Activated T-cell treated with anti-CD3 and anti-CD28 coated beads, Interleukin-2, amount 50 U/mL, for 72 hours (primary cell): ENCODE measurements at places on chromosomes 7 and 10.
A peak's percentile ranks its signal among the peaks of the same experiment; 100 is the strongest.

DNA sequence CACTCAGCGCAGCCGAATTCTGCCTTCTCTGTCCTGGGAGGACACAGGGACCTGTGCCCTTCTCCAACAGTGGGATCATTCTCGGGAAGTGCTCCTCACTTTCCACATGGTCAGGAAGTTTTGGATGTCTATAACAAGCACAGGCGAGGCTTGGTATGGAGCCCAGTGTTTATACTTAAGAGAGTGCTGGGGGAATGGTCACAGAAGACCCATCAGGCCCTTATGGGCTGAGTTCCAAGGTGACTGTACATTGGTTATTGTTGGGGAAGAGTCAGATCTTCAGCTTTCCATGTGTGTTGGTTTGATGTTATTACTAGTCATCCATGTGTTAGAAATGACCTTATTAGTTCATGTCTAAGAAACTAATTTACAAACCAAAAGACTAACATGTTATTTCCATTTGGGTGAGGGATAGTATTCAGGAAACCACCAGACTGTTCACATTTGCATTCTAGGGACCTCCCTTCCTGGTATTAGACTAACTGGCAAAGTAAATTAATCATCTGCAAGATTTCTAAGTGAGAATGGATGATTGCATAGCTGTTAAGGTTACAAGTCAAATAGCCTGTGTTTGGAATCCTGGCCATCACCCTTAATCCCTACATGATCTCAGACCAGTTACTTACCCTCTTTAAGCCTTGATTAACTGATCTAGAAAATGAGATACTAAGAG lies 834.2 kb downstream of the LRMDA start:
- no peak for DNase-seq

- no peak for DNase-seq
Measured at GRCh38 chr7:114589436-114589835, 174.8 kb downstream of the FOXP2 start.

DNA sequence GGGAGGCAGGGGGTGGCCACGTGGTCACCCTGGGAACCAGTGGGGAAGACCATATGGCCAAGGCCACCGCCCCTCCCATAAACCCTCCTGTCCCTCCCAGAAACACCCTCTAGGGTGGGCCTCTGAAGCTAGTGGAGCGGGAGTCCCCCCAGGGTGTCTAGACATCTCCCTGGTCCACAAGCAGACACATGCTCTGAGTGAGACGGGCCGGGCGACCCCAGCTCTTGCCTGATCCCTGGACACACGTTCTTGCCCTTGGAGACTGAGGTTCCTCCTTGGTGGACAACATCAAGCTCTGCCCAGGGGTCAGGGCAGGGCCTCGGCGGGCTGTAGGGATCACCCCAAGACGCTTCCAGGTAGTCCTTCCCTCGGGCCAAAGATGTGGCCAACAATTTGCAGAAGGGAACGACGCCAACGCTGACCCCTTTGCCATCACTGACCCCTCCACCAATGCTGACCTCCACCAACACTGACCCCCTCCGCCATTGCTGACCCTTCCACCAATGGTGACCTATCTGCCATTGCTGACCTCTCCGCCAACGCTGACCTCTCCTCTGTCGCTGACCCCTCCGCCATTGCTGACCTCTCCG lies 57.1 kb downstream of the FOXL3 start:
- no peak for DNase-seq

- no peak for DNase-seq
Measured at GRCh38 chr7:80870813-80871212, 48.0 kb downstream of the SEMA3C start.

DNA sequence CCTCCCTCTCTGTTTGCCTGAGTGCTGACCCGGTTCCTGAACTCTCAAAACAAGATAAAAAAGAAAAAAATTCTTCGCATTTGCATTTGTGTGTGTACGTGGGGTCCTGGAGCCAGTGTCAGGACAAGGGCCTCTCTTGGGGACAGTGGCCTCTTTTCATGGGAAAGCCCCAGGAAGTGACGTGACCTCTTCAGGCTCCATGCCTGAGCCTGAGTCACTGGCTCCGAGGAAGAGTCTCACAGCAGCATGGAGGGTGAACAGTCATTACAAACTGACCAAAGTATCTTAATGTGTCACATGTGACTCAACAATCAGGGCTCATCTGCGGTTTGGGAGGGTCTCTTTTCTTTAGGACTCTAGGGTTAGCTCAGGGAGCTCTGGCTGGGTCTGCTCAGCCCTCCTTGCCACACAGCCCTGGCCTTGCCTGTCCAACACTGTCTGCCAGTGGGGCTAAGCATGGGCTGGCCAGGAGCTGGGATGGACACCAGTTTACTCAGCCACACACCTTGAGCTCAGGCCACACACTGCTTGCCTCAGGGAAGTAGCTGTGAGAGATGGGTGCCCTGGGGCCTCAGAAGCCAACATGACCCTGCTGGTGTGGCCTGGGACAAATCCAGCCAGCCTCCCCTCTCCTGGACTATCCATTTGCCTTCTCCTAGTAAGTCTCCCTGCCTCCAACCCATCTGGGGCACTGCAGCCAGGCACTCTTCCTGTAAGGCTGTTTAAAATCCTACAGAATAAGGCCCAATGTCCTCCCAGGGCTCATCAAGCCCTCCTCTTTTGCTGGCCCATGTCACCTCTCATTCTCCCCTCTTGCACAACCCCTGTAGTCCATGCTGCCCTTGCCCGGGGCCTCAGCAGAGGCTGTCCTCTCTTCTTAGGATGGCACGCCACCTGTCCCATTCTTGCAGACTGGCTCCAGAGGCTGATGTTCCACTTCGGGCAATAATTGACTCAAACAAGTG lies 10.5 kb downstream of the TMEM273 start:
- peak; percentile 87 for DNase-seq

- DNase-seq, result no peak
Measured at GRCh38 chr10:84550756-84551436, 222.5 kb downstream of the CCSER2 start.

DNA sequence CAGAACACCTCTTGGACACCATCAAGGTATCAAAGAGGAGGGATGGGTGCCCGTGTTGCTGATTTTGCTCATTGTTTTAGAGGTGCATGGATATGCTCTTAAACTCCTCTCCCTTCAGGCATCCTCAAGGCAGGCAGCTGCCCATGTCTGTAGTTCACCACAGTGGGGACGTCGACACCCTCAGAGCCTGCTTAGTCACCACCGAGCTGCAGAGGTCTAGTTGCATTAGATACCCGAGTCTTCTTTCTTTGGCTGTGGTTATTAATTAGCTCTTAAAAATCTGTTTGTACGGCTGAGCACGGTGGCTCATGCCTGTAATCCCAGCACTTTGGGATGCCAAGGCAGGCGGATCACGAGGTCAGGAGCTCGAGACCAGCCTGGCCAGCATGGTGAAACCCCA lies 24.7 kb upstream of the TSPAN13 start:
- DNase-seq, result no peak

GRCh38 chr7:66281678-66282590 lies 76.8 kb downstream of the TPST1 start:
- no peak for DNase-seq

DNA sequence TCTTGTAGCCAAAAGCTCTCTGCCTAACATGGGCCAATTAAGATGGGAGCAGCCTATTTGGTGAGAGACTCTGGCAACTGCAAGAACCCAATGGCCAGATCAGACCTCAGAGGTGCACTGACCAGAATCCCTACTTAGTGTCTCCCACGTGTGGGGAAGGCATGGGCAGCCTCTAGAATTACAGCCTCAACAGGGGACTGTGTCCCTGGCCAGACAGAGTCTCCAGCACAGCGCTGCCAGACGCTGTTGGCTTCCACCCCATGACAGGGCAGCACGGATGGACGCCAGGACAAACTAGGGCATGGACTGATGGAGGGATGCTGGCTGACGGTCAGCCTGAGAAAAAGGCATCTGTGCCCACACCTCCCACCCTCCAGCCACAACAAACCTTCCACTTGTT lies 729.3 kb upstream of the AUTS2 start:
- no peak for DNase-seq

DNA sequence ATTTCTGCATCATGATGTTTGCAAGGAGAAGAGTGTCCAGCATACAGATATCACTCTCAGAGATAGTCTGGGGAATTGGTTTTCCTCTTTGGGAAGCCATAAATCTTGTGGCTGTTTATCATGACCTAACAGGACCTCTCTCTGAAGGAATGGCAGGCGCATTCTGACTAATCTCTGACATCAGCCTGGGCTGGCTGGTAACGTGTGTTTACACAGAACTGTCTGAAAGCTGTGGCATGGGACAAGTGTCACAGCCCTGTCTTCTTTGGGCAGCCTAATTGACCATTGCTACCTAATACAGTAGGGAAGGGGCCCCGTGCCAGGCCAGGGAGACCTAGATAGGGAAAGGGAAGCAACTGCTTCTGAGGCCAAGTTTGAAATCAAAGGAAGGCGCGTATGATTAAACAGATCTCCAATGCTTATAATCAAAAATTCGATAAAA lies 73.9 kb upstream of the CABCOCO1 start:
- no peak for DNase-seq

- no peak for DNase-seq
Measured at GRCh38 chr7:43530553-43531410, 52.1 kb upstream of the STK17A start.

- DNase-seq, result no peak
Measured at GRCh38 chr10:5546891-5547680, 22.3 kb downstream of the CALML3 start.

GRCh38 chr10:4150676-4151075 lies 365.7 kb upstream of the KLF6 start:
- no peak for DNase-seq

GRCh38 chr10:71725998-71726579 lies 6.5 kb upstream of the C10orf105 start:
- peak; percentile 88 for DNase-seq

DNA sequence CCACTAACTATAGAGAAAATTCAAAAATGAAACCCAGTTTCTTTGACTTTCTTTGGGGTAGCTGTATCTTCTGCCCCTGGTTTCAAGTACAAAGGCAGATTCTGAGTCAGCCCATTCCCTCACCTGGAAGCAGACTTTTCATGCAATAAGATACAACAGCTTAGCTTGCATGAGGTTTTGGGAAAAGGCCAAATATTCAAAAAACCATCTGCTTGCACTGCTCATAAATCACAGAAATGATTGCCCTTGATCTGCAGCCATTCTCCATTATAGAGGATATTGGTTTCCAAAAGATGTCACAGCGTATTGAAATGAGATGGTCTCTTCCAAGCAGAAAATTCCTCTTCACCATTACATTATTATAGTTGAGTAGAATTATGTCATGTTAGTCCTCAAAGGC lies 354.0 kb downstream of the PHF14 start:
- DNase-seq, result no peak

- no peak for DNase-seq
Measured at GRCh38 chr7:151249732-151250072, 1.2 kb upstream of the SMARCD3 start.

- no peak for DNase-seq
Measured at GRCh38 chr7:73983437-73984164, 44.4 kb upstream of the ELN start.

- no peak for DNase-seq
Measured at GRCh38 chr7:83178066-83178465, 15.4 kb upstream of the PCLO start.

- DNase-seq, result no peak
Measured at GRCh38 chr7:115558161-115558560, 472.4 kb downstream of the TFEC start.

- DNase-seq, result no peak
Measured at GRCh38 chr10:127157089-127157488, 39.3 kb downstream of the INSYN2A start.

- DNase-seq, result no peak
Measured at GRCh38 chr10:126380352-126381076, 7.8 kb downstream of the ADAM12 start.

GRCh38 chr10:99532687-99533495 lies at the start of gene NKX2-3:
Gene NKX2-3 (plus strand): TSS chr10:99532942. CDS start chr10:99533132, 190 bp downstream.
- peak; percentile 69 for DNase-seq

DNA sequence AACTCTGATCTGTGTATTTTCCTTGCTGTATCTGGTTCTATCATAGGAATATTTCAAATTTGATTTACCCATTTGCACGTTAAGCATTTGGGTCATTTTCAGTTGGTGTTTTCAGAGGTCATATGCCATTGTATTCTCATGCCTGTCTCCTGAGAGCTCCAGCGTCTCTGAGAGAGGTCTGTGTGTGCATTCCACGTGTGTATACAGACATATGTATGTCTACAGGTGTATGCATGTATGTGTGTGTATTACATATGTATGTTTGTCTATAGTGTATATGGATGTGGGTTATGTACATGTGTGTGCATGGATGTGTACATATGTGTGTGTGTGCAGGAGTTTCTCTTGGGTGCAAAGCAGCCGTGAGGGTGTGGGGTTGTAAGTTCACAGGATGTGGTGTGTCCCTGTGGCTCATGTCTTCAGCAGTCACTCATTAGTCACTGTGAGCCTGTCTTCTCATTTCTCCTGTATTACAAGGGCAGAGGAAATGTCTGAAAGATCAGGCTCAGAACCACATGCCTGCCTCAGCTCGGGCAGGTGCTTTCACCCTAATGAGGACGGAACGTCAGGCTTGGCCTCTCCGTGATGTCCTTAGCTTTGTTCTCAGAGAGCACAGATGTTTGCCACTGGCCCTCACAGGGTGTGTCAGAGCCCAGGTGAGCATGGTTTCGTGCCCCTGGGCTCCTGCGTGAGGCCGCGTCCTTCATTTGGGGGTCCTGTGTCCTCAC lies 101.6 kb downstream of the NKX6-2 start:
- DNase-seq, result peak; percentile 56

DNA sequence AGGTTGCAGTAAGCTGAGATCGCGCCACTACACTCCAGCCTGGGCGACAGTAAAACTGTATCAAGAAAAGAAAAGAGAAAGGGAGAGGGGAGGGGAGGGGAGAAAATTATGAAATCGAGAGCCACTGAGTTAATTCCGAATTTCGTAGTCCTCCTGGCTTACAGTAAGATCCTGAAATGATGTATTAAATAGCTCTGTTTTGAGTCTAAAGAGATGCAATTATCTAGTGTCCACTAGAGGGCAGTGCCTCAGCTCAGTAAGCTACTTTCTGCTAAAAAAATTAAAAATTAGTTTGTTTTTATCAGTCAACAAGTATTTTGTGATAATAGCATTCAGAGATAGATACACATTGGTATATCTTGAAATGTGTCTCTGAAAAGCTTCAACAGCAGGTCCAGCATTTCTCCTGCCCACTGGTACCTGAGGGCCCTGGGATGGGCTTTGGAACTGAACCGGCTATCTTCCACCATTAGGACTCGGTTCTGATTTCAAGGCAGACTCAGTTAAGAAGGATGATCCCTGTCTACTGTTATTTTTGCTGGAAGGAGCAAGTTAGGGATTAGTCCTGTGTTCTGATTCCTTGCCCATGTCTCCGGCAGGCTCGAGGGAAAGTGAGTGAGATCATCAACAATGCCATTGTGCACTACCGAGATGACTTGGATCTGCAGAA lies 19.5 kb downstream of the TSPAN33 start:
- peak; percentile 33 for DNase-seq

GRCh38 chr7:134752006-134752760 lies 27.3 kb upstream of the CALD1 start:
- no peak for DNase-seq

GRCh38 chr10:35299016-35299415 lies 37.3 kb upstream of the CCNY start:
- no peak for DNase-seq
